ENCODE measurements at places on chromosomes 11 and 22.

GRCh38 chr22:49454726-49455125 is 372.9 kb downstream of the BRD1 start:
- DNase-seq, result no peak

- DNase-seq, result no peak
Measured at GRCh38 chr11:121727942-121728341, 275.2 kb upstream of the SORL1-AS1 start.

DNA sequence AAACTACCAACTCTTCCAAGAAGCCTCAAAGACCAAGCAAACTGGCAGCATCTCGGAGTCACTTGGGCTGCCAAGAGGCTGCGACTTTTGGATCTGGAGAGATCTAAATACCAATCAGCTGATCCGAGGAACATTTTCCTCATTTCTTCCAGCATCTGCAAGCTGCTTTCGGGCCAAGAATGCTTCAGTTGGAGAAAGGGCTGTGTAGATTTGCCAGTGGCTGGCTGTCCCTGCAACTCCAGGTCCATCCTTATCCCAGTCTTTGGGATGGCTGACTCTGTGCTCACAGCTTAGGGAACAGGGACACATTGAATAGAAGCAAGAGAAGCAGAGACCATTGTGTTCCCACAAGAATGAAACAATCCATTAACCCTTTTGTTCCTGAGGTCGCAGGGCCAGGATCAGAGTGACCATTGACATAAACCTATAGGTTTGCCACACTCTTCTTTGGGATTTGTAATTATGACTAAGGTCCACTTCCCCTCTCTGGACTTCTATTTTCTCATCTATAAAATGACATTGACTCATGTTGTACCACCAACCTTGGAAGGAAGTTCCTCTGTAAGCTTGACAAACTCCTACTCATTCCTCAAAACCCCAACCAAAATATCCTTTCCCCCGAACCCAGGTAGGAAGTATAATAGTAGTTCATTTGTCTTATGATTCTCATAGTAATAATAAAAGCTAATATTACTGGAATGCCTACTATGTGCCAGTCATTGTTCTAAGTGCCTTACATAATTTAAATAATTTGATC is 340.8 kb downstream of the MN1 start:
- no peak for DNase-seq

DNA sequence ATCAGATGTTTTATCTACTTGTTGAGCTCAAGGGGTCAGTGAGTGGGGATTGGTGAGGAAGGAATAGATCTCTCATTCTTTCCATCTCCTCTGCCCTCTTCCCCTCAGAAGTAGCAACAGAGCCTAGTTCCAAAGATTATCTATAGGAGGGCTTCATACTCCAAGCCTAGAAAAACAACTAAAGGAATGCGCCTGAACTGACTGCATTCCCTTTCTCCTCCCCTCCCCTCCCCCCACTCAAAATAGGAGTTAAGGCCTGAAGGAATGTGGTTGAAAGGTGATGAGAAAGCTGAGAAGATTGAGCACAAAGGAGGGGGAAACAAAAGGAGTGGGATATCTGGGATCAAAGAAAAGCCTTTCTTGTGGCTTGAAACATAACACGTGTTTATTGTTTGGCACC is 10.5 kb downstream of the EMSY start:
- no peak for DNase-seq

- DNase-seq, result peak; percentile 31
Measured at GRCh38 chr11:47225552-47226400, 11.0 kb downstream of the DDB2 start.

- DNase-seq, result peak; percentile 49
Measured at GRCh38 chr11:117179048-117179999, 781 bp downstream of the SIDT2 start.

DNA sequence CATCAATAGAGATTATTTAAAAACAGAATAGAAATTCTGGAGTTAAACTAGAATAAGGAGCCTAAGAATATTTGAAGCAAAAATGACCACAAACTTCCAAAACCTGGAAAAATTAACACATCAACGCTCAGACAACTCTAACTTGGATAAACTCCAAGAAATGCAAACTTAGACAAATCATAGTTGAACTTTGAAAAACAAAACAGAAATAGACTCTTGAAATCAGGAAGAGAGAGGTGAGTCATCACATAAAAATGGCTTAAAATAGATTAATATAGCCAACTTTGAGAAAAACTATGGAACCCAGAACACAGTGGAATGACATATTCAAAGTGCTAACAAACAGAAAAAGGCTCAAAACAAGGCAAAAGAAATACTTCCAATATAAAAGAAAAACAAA is 974.2 kb downstream of the JRKL start:
- no peak for DNase-seq

DNA sequence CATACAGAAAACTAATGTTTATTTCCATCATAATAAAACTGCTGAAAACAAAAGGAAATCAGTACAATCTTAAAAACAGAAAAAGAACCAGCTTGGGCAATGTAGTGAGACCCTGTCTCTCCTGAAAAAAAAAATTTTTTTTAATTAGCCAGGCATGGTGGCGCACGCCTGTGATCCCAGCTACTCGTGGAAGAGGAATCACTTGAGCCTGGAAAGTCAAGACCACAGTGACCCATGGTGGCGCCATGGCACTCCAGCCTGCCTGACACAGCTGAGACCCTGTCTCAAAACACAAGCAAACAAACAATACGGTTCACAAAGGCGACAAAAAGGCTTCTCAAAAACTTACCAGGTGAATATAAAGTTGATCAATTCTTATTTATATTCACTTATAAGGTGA is 289.7 kb downstream of the BRD1 start:
- no peak for DNase-seq

GRCh38 chr11:65128182-65129145 is 5.9 kb downstream of the SYVN1 start:
- DNase-seq, result no peak

DNA sequence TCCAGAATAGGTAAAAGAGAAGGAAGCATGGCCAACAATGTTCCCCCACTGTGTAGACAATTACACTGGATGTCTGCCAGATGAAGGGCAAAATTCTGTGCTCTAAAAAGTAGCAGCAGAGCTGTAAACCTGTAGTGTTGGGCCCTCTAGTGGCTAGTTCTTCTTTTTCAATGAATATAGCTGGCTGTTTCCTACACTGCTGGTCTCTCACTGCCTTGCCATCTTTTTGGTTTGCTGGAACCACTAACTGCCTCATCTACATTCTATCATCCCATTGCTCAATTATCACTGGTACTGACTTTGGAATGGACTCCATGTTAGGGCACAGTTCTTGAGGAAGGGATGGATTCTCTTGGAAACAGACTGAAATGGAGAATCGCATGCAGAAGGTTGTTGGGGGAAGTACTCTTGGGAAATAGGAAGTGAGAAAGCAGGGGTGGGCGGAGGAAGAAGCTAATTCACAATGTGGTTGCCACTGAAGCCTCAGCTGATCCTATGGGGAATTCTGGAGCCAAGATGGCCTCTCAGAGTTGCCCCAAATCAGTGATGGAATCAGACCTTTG is 17.9 kb downstream of the KCNE3 start:
- DNase-seq, result peak; percentile 19

DNA sequence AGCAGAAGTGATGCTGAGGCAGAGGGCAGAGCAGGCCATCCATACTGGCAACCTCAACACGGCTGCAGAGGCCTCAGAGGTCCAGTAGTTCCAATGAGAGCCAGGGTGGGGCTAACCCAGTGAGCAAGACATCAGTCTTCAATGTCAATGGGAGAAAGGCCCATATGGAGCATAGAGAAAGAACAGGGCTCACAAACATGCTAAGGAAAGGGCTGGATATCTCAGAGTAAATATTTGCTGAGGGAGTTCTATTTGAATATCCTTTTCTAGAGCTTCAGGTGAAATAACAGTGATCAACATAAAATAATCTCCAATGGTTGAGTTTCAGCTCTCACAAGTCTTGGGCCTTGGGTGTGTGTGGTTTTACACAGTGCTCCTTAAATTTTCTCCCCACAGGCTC is 50.8 kb upstream of the CCDC90B start:
- no peak for DNase-seq

DNA sequence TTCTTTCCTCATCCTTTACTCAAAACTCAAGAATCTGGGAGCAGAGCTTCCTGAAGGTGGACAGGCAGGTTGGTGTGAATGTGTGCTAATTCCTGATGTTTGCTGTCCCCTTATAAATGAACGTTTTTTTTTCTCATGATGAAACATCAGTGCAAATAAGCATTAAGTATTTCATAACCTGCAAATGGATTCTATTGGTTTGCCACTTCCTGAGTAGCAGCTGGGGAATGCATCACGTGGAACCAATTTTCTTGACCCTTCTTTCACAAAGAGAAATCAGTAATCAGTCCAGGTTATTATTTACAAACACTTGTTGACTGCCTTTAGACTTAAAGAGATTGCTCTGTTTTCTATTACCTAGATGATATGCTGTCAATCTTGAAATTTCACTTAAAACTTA is 40.1 kb upstream of the SCN3B start:
- DNase-seq, result no peak

DNA sequence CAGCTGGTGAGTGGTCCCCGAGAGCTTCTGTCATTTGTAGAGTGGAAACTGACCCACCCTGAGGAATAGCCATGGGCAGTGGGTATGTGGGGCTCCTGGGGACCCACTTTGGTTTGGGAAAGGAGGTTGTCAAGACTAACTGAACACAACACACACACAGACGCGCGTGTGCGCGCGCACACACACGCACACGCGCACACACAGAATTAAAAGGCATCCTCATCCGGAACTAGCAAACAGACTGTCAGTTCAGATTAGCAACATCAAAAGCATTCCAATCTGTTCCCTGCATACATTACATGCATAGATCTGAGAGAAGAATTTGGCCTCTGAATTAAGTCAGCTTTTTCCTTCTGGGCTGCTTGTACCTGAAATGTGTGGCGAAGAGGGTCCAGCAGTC is 284.7 kb downstream of the ST3GAL4 start:
- no peak for DNase-seq

DNA sequence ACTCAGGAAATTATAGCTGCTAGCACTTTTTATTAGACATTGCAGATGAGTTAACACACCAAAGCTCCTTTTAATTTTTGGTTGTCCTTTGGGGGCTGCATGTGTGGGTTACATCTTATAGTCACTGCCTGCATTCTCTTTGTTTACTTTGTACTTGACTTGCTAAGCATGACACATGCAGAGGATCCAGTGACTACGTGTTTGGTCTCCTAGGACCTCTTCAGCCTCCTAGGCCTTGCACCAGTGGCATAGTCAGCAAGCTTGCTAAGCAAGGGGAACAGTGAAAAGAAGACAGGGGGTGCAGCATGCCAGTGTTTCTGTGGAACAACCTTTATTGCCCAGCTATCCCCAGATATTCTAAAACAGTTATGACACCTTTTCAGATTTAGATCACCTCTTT is 108.2 kb downstream of the PAX6 start:
- DNase-seq, result no peak

- no peak for DNase-seq
Measured at GRCh38 chr22:28222976-28223745, 304.1 kb upstream of the PITPNB start.

DNA sequence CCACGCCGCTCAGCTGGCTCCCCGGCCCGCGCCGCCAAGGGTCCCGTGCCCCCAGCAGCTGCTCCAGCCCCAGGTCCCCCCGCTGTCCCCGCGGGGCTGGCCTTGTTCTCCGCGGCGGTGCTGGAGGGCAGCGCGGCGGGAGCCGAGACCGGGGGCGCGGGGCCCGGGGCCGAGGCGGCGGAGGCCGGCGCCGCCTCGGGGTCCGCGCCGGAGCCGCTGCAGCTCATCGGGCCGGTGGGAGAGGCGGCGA is 128 bp downstream of the TAF10 start:
- no peak for DNase-seq

DNA sequence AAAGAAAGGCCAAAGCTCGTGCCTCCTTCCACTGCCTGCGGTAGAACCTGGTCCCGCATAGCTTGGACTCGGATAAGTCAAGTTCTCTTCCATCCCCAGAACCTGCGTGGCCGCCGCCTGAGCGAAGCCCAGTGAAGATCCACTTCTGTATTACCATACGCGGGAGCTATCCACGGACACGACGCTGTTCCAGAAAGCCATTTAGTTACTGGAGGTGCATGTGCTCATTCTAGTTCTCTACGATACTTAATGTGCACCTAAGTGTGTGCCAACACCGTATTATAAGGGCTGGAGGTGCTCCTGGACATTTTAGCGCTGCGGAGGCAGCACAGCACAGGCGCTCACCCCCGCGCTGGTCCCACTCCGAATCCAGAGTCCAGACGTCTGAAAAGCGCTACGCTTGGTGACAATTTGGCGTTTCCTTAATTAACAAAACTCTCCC is 1.4 kb downstream of the WT1 start:
- DNase-seq, result no peak

DNA sequence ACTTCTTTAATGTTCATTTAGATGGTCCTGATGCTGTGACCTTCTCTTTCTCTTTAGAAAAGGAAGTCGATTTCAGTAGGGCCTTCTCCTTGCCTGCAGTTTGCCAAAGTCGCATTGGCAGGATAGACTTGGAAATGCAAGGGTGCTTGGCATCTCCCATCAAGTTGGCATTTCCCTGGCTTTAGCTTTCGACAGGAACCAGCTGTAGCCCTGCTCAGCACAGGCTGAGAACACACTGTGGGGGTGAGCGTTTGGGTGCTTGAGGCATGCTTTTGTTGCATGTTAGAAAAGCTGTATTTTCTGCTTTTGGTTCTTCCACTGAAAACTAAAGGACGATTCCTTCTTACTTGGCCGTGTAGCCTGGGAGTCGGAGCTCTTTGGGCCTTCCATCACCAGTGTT is 37.7 kb downstream of the LDLRAD3 start:
- no peak for DNase-seq

All from activated naive CD8-positive, alpha-beta T cell treated with anti-CD3 and anti-CD28 coated beads for 36 hours (primary cell).